ENCODE measurements at places on chromosomes 7 and 10.

GRCh38 chr7:25429731-25430130, 201.4 kb upstream of the NPVF start:
- DNase-seq: no peak

DNA sequence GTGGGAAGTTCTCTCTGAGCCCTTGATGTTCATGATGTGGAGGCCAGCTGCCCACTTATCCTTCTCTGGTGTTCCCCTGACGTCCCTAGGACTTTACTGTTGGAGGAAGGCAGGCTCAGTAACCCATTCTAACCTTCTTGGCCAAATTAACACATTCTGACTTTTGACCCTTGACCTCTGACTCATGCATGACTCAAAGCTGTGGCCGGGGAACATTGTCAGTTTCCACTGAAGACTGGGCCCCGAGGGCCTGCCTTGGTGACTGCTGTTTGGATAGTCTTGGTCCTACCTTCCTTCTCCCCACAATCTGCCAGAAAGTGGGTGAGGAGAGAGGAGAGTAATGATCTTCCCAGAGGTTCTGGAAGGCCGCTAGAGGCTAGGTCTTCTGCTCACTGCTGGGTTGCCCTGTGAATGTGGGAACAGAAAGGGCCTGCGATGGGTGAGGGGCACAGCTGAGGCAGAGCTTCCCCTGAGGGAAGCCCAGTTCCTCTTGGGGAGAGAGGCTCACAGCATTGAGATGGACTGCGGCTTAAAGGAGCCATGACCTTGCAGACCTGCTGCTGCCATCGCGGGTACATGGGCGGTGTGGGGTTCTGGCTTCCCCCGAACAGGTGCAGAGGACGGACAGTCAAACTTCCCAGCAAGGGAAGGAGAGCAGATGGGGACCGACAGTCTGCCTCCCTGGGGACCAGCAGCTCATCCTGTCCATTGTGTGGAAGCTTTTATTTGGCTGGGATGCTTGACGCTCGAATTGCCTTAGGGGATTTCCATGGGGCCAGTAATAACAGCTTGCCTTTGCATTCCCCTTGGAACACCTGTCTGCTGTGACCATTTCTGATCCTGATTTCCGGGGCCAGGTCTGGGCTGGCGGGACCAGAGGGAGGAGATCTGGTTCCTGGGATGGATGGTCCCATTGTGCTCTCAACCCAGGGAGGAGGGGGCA, 43.8 kb downstream of the ADAMTS14 start:
- peak; percentile 44 for DNase-seq

GRCh38 chr10:117004227-117005025, 561 bp downstream of the SHTN1 start:
- DNase-seq: peak; percentile 23

GRCh38 chr10:590721-591120, 98.7 kb downstream of the DIP2C start:
- no peak for DNase-seq

- no peak for DNase-seq
These were observed 49.0 kb upstream of the ZNF479 start for GRCh38 chr7:57181281-57181680.

DNA sequence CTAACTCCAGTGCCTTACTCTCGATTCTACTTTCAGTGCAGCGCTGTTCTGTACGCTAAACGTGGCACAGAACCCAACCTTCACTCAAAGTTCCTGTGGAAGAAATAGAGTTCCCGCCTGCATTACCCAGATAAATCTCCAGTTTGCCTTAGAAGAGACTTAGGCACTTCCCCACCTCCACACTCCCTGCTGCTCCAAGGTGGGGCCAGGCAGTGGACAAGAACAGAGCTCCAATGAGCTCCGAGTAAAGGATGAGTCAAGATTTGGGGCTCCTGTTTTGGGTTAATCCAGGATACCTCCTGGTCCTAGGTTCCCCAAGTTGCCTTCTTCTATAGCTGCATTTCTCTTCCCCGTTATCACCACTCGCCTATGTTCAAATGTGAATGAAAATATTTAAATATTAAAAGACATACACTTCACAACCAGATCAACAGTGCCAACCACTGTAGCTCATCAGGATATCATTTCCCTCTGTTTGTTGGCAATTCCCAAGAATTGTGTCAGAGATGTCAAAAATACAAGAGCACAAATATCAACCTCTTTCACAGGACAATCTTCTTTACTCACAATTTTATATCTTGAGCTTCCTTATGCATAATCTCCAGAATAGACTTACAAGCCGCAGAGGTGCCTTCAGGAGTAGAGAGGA, 48.0 kb downstream of the MALSU1 start:
- peak; percentile 49 for DNase-seq

DNA sequence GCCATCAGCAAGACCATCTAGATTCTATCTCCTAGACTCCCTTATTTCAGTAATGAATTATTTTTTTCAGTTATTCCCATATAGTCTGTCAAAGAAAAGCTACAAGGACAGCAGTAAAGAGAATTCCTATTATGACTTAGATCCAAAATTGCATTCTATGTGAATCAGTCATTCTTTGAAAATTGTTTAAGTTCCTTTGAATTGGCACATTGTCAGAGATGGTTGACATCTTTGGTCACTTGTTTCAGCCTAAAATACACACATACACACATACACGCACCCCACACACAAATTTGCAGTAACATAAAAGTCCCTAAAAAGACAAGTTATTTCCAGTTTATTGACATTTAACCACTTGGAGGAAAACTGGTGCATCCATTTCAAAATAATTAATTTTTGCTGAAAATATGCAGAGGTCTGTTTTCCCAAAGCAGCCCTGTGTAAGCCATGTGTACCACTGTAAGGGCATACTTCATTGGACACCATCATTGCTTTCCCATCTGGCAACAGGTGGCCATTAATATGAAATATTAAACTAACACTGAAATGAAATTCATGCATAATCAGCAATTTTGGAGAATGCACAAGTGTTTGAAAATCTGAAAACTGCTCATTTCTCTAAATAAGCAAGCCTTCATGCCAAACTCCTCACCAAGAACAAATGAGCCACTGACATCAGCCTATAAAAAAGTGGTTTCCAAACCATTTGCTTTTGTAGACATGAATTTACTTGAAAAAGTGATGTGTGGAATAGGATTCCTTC, 121.7 kb upstream of the COL1A2 start:
- DNase-seq: no peak

- DNase-seq: no peak
These were observed 6.2 kb downstream of the CALHM2 start for GRCh38 chr10:103445767-103446567.

DNA sequence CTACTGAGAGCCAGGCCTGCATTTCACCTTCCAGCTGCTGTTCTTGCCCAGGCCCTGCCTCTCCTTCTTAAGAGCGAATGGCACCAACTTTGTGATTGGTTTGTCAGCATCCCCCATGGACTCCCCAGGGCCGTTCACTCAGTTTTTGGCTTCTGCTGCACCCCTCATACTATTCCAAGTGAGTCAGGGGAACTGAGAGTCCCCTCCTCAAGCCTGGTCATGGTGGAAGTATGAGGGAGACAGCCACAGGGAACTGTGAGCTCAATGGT, 62.4 kb upstream of the ANTXRL start:
- DNase-seq: no peak

DNA sequence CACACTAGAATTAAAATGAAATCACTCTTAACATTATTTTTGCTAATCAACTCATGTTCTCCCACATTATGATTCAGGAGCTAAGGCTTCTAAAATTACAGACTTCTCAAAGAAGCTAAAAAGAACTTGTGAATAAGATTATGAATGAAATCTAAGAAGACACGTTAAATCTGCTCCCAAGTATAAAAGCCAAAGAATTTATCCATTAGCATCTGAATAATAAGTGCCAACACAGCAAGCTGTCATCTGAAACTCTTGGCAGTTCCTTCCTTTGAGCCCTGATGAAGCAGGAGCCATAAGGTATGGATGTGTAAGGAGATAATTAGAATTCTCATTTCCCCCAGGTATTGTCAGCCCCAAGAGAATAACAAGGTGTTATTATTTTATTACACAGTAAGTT, 50.3 kb downstream of the TPK1 start:
- DNase-seq: no peak

DNA sequence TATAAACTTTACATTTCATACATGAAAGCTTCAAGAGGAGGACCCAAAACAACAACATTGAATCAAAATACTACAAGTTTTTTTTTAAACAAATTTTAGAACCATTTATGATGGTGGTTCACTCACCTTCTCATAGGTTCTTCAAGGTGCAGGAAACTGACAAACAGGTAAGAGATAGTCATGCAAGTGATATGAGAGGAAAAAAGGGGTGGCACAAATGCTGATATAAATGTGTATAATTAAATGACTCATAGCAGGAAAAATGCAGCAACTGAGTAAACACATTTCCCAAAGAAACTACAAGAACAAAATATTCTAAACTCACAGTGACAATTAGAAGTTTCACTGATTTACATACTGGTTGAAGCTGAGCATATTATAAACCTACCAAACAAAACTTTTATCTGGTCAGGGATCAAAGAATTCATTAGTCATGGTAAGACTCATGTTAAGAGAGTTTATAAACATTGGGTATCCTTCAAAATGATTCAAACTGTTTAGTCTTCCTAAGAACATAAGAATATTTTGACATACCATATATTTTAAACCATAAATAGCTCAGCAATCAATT, 14.1 kb downstream of the ZWINT start:
- peak; percentile 30 for DNase-seq

GRCh38 chr10:24485304-24485703, 238.4 kb downstream of the ARHGAP21 start:
- no peak for DNase-seq

- DNase-seq: peak; percentile 62
These were observed 607.2 kb upstream of the KCND2 start for GRCh38 chr7:119665796-119666195.

DNA sequence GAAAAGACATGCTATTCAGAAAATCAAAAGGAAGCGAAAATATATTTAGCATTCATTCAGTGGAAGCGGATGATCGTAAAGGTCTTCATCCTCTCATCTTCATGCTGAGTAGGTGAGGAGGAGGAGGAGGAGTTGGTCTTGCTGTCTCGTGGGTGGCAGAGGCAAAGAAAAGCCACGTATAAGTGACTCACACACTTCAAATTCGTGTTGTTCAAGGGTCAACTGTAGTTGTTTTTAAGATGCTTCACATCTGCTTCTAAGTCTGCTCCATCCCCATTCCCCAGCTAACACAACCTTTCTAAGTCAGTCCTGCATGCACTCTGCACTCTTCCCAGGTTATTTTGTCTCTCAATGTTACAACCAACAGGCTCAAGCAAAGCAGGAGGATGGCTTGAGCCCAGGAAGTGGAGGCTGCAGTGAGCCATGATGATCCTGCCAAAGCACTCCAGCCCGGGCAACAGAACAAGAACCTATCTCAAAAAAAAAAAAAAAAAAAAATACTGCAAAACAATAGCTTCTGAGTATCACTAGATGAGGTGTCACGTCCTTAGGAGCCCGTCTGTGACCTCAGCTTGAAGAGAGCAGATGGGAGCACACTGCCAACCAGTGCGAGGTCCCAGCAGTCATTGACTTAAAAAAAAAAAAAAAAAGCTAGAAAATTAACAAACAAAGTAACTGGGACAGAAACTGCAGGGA, 70.5 kb downstream of the SFMBT2 start:
- no peak for DNase-seq

- DNase-seq: peak; percentile 90
These were observed 223.7 kb upstream of the HABP2 start for GRCh38 chr10:113329121-113329596.

DNA sequence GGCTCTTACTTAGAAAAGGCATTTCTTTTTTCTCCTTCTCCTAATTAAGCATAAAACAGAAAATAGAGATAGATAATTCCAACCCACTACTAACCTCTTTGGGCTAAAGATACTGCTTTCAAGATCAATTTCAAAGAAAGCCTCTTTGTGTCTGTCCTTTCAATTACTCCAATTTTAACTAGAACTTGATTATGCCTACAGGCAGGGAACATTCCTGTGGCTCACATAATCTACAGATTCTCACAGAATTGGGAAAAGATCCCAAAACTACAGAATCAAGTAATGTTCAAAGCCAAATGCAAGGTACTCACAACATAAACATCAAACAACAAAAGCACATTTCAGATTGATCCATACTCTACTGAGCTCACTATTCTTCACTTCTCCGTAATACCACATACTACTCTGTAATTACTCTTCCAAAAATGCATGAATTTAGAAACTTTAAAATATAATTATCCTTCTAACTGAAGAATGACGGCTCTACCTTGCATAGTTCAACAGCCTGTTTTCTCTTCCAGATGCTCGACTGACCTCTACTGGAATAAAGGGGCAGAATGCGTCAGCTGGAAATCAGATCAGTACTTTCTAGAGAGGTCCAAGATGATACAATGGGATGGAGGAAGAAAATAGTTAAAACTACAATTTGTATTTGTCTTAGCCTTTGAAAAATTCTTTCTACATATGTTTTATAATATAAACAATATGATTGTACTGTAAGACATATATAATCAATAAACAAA, 3.9 kb downstream of the MTERF1 start:
- DNase-seq: no peak

GRCh38 chr7:110187877-110188554, 902.9 kb upstream of the LRRN3 start:
- no peak for DNase-seq

GRCh38 chr10:4648999-4649398, 177.0 kb upstream of the AKR1E2 start:
- DNase-seq: no peak

DNA sequence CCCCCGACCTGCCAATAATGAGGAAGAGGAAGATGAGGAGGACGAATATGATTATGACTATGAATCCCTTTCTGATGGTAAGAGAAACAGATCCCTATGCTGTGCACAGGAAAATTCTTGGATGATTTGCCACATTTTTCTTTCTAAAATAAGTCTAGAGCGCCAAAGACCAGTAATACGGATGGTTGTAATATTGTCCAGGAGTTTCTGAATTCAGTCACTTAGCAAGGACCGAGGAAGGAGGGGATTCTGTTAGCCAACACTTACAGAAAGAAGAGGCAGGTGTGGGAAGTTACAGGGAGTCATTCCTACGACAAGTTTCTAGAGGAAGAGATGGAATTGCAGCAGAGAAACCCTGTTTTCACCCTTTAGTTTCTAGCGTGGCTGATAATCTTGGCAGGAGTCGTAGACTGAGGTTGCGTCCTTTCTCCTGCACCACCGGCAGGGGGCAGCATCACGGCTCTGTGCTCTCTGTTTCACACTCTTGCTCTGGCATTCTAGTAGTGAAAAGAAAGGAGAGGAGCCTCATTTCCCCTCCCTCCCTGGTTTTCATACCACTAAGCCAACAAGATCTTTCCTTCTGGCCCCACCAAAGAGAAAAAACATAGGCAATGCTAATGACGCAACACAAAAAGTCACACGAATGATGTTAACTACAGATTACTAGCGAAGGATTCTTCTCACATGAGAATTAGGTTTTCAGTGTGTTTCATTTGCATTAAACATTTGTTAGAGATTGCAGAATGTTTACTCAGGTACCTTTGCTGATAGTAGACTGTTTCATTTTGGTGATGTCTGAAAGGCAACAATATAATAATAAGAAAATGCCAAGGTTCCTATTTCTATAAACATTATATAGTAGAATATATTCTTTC, 82.7 kb downstream of the NOC3L start:
- DNase-seq: peak; percentile 73

DNA sequence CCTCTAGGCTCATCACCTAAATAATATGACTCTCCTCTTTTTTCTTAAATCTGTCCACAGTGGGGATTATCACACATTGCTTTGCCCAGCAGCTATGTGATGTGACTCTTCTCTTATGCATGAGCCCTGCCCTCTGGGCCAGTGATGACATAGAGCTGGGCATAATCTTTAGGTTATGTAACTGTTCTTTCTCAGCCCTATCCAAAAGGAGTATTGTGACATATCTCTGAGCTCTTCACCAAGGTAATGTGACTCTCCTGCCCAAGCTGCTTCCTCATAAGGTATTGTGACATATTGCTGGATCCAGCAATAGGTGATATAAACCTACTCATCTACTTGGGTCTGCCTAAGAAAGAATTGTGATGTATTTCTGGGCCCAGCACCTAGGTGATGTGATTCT, 37.7 kb upstream of the ZNF107 start:
- no peak for DNase-seq
